ENCODE measurements at places on chromosomes 13 and 19.

GRCh38 chr13:92589955-92590354, 636.7 kb upstream of the GPC6 start:
- DNase-seq: no peak

GRCh38 chr19:4012975-4013634, 5.6 kb downstream of the PIAS4 start:
- DNase-seq: no peak

GRCh38 chr13:75792526-75793187, 156.5 kb downstream of the LMO7 start:
- no peak for DNase-seq

DNA sequence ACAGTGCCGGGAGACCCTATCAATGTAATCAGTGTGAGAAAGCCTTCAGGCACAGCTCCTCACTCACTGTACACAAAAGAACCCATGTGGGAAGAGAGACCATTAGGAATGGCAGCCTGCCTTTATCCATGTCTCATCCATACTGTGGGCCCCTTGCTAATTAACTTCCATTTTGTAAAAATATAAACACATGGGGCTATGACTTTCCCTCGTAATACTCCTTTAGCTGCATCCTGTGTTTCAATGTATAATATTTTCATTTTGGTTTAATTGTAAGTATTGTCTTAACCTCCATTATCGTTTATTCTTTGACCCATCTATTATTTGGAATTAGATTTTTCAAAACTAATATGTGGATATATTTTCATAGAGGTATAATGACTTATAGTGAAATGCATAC, 29.3 kb downstream of the ZNF333 start:
- no peak for DNase-seq

GRCh38 chr13:109496216-109496615, 290.2 kb downstream of the IRS2 start:
- no peak for DNase-seq

DNA sequence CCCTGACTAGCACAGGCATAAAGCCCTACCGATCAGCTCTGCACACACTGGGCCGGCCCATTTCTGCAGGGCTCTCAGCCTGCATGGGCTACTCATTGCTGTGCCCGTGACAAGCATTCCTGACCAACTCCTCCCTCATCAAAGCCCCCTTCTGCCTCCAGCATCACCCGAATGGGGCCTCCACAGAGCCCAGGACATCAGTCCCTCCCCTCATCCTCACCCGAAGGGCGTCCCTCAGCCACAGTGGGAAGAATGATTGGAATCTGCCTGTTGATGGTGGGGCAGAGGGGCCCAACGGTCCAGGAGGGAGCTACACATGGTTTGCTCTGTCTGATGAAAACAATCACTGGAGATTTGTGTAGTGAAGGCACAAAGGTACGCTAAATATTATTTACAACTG, 43.8 kb downstream of the SERP2 start:
- no peak for DNase-seq

GRCh38 chr19:29715701-29716581, 880 bp upstream of the C19orf12 start:
- no peak for DNase-seq

DNA sequence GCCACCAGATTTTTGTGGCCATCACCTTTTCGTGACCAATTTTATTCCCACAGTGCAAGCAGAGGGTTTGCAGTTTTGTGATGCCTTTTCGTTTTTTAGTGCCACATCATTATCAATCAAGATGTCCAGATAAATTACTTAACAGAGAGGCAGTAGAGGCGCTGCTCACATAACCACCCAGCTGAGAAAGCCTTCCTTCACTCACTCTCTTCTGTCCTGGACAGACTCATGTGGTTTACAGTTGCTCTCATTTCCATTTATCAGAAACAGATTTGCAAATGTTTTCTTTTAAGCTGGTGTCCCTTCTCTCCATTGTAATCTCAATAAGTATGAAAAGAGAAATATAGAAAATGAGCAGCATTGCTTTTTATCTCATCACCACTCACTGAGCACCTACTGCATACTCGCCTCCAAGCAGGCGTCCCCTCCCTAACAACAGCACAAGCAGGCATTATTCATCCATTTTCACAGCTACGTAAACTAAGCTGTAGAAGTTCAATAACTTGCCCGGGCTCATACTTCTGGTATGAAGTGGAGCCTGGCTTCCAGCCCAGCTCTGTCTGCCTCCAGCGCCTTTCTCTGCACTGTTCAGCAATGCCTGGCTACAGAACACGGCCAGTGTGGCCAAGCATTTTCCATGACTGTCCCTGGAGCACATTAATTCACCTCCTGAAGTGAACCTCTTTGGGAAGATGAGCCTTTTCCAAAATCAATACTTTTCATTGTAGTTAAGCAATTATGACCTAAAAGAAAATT, 34.6 kb upstream of the KATNAL1 start:
- peak; percentile 76 for DNase-seq

DNA sequence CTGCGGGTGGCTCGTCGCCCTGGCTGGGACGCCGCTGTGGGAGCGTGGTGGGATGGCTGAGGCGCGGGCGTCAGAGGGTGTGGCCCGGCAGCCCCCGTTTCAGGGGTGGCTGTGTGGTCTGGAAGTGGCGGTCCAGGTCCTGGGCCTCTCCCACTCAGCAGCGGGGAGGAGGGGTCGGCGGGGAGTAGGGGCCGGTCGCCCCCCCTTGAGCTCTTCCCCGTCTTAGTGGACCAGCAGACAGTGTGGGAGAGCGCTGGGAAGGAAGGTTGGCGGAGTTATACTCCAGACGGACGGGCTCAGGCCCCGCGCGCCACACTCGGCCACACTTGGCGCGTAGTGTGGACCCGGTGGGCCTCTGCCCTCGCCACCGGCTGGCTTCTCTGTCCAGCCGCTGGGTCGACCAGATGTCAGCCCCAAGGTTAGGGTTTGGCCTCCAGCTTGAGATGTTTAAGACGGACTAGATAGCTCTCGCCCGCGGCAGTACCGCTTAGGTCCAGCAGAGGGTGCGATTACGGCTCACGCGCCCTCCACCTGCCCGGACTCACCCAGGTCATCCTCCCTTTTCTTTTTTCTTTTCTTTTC, 21.7 kb upstream of the ZNF429 start:
- DNase-seq: no peak

DNA sequence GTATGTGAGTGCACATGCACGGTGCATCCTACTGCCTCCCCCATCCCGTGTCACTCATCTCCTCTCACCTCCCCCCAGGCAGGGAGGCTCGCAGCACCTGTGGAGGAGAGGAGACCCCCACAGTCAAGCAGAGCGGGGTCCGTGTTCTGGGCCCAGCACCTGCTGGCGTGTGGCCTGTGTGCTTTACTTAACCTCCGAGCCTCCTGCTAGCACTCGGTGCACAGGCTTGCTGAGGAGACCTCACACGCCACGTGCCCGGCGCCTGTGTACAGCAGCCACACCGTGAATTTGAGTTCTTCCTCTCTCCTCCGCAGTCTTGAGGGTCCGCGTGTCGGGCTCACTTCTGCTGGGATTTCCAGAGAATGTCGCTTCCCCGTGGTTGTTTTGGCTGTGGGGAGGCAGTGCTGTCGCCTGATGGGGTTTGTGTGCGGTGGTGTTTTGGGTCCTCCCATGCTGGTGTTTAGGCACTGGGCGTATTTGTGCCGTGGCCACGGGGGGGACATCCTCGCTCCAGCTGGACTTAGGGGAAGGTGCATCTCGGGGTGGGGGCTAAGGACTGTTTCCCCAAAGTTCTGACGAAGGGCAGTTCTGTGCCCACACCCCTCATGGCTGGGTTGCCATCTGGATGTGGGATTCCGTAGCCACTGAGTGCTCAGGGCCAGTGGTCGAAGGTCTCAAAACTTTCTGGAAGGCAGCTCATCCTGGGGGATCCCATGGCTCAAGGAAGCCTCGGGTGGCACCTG, 34.8 kb upstream of the TMEM255B start:
- no peak for DNase-seq

GRCh38 chr13:84127597-84128128, 245.4 kb upstream of the SLITRK1 start:
- no peak for DNase-seq
